Caudate nucleus (tissue), 63 donors: ENCODE measurements at places on chromosomes 6 and 20.

DNA sequence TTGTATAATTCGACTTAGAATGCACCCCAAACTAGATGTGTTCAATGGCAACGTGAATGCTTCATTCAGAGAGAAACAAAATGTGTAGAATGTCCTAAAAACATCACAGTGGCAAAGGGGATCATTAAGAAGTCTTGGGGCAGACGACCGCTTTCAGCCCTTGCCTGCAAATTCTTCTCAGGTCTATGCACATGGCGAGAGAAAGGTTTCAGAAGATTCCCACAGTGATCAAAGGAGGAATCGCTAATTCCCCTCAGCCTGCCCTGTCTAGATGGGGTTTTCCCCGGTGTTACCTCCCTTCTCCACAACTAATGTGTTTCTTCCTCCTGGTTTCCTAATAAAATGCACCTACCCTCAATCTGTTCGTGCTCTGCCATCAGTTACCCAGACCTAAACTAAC lies 13.3 kb upstream of the NHSL1 start:
- DNase-seq: no peak

DNA sequence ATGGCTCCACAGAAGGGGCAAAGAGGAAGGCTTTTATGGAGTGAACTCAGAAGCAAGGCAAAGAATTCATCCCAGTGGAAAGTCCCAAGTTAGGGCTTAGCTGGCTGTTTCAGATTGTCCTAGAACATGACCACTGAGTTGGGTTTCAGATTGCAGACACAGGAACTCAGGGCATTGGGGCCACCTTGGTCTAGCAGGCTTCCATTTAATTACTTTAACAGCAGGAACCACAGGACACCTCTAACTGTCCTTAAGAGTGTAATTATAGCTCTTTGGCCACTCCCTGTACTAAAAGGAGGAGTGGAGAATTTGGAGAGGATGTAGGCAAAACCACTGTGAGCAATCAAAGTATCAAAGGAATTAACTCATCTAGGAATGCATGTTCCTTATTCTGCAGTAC lies 150.6 kb upstream of the AGPAT4 start:
- no peak for DNase-seq

- DNase-seq: no peak
Observed at GRCh38 chr6:4664911-4665310, 111.3 kb upstream of the CDYL start.

DNA sequence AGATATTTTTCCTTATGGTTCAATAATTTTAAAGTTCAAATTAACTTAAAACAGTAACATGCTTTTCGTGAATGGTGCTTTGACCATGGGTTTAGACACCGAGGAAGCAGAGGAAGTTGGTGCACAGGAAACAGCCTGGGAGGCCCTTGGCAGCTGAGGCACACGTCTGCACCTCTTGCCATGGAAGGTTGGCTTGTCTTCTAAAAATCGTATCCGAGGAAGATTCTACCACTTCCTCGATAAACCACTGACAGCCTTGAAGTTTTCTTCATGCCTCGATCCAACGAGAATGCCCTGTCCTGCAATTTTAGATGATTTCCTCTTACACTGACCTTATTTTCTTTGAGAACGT lies 12.2 kb downstream of the DLL1 start:
- no peak for DNase-seq

DNA sequence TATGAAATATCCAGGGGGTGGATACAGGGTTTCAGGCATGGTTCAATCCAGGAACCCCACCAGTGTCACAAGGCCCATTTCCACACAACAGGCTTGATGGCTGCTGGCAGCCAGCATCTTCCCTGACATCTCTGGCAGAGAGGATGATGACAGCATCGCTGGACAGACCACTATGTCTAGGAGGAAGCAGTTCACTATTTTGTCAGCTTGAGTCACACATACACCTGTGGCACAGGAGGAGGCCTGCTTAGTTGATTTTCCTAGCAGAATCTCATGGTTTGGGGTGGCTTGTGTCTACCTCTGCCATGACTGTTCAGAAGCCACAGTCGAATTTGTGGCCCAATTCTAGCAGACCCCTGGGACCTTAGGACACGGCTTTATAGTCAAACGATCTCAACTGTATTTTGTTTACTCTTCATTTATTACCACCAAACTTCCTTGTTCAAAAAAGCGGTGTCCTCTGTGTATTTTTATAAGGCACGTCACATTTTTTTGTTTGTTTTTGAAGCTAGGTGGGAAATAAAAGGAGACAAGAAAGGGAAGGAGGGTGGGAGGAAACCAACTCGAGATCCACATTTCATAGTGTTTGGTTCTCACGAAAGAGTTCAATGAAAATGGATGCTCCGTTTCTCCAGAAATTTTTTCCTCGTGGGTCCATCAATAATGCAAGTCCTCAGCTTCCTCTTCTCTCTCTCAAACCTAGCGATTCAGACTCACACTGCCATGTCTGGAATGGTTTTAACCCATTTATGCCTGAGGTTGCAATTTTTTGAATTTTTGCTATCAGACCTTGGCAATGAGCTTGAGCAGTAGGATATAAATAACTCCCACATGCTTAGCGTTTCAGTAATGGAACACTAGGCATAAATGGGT lies 94.4 kb downstream of the TOX2 start:
- no peak for DNase-seq

DNA sequence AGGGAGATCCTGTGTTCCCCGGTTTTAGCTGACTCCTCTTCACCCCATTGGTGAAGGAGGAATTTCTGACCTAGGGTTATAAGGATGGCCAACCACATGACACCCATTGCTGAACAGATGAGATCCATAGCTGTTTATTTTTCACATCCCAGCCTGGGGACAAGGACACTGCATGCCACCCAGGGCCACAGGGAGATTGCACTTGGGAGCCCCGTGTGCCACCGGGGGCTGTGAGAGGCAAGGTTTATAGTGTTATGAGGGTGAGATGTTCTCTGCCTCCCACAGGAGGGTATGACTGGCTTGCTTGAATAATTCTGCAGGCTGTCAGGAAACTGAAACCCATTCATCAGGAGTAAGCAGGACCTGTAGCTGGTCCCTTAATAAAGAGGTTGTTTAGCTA lies 14.7 kb upstream of the SLPI start:
- no peak for DNase-seq

- DNase-seq: no peak
Observed at GRCh38 chr20:25309395-25310267, 61.7 kb downstream of the PYGB start.

GRCh38 chr6:155687645-155688044 lies 232.0 kb upstream of the NOX3 start:
- no peak for DNase-seq

DNA sequence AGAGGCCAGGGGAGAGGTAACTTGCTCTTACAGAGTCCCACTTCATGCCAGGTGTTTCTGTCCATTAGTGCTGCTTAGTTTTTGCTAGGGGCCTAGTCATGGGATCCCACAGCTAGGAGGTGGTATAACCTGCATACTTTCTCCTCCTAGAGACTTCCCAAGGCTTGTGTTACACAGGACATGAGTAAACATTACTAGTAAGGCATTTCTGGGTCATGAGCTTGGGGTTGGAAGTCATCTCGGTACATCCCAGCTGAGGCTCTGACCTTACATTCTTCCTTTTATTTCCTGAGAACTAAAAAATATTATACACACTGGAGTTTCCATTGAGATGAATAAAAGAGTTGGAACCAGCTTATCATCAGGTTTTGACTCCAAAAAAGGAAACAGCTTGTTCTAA lies 20.9 kb upstream of the PNPLA1 start:
- DNase-seq: no peak

- no peak for DNase-seq
Observed at GRCh38 chr20:47456952-47457724, 44.5 kb upstream of the NCOA3 start.

DNA sequence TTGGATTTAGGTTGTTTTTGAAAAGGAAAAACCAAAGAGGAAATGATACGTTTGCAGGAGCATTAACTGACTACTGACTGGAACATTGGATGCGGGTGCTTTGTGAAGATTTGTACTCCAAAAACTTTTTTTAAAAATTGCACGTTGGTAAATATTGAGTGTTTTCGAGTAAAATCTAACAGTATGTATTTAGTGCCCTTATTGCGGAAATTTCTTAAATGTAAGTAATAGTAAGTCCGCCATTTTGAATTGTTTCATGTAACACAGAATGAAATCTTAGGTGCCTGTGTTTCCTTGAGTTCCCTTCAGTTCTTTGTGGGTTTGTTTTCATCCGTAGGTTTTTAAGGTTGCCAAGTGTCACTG lies 15.2 kb upstream of the LIN28B start:
- DNase-seq: no peak

- DNase-seq: peak; percentile 73
Observed at GRCh38 chr6:24402697-24403500, at the start of gene MRS2. Gene MRS2, plus strand, starts transcription at chr6:24402936. Its CDS starts 111 bp downstream, at chr6:24403047.

DNA sequence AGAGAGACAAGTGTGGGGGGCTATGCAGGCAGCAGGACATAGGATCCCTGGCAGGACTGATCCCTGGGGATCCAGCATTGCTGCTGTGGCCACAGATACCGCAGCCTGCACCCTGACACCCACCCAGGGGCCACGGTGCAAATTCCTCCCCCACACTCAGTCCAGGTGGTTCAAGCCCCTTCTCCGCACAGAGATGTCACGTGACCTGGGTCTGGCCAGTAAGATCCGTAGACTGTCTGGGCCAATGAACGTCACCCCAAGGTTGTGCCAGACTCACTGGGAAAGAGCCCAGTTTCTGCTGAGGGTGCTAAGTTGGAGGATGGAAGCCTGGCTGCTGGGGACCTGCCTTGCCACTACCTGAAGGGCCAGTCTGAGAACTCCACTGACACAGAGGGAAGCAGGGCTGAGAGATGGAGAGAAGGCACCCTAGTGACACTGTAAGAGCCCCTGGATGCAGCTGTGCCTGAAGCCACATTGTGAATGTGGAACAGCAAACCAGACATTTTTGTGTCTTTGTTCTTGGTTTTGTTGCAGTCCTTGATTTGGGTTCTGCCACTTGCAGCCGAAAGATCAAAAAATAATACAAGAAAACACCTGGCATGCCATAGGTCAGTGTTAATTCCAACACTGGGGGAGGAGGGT lies 228.6 kb downstream of the PREX1 start:
- DNase-seq: no peak

- DNase-seq: no peak
Observed at GRCh38 chr20:1565461-1565860, 8.0 kb upstream of the SIRPD start.

DNA sequence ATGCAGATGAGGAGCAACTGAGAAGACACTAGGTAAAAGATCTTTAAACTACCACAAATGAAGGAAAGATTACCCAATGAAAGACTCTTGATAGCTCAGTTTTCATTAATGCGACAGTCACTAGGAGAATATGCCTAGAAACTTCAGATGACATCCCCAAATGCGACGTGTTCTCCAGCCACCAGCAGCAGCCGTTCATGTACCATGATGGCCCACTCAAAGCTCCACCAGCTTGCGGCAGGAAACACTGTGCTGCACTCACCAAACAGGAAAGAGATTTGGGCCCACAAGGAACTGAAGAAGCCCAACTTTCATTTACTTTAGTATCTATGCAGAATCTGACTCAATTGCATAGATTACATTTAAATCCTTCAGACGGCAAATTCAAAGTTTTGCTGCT lies 7.5 kb downstream of the DIDO1 start:
- DNase-seq: no peak

DNA sequence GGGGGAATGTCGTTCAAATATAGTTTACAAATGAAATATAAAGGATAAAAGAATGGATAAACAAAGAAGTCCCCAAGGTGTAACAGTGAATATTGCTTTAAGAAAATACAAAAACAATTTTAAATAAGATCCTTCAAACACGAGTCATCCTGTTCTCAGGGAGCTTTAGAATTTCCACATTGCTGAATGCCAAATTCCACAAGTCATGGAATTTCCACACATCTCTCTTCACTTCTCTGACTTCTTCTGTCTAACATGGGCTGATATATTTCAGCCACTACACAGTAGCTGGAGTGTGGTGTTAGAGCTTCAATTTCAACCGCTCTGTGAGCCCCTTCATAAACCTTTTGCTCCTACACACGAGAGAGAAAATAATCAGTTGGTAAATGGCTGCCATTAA lies 28.0 kb downstream of the IL22RA2 start:
- DNase-seq: no peak

DNA sequence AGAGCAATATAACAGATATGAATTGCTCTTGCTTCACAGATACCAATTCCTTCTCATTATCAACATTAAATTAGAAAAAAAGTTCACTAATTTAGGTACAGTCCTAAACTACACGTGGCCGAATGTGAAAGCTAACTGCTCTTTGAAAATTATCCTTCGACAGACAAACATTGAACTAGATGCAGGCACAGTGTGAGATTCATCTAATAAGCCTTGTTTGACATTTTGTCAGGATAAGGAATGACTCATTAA lies 1.1 kb downstream of the FAM184A start:
- no peak for DNase-seq

DNA sequence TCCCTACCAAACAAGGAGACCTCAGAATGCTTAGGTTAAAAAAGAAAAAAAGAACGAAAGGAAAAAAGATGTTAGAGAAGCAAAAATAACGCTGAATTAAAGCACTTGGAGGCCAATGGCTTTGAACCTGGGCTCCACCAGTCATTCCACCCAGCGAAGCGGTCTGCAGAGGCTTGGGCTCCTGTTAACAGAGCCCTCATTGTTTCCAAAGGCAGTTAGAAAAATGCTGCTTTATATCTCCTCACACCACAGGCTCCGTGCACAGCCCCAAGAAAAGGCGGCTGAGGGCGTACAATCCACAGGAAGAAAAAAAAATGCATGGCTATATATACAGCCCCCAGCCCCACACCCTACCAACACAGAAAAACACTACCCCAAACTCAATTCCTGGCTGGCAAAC lies 255.9 kb downstream of the FOXC1 start:
- DNase-seq: peak; percentile 30

- DNase-seq: no peak
Observed at GRCh38 chr6:42095094-42095493, 44.8 kb downstream of the TAF8 start.

DNA sequence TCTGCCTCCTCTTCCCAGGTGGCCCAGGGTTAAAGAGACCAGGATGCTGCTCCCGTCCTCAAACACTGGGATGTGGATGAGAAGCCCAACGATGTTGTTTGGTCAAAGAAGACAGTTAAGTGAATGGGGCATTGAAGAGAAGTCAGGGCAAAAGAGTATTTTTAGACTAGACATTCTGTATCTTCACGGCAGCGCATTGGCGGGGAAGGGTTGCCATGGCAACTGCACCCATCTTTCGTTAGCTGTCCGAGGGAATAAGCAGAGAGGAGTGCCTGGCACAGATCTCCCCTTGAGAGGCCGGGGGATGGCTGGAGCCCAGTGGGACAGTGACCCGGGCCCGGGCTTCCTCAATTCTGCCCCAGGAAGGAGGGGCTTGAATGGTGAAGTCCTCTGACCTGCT lies 56.4 kb upstream of the GPR31 start:
- DNase-seq: peak; percentile 24

GRCh38 chr20:44407402-44408184 lies 52.1 kb downstream of the HNF4A start:
- no peak for DNase-seq

GRCh38 chr6:43328528-43328927 lies 19.9 kb upstream of the CRIP3 start:
- no peak for DNase-seq

GRCh38 chr6:139402876-139403386 lies 28.5 kb upstream of the CITED2 start:
- DNase-seq: no peak
